ENCODE measurements at places on chromosomes 6 and 20.

DNA sequence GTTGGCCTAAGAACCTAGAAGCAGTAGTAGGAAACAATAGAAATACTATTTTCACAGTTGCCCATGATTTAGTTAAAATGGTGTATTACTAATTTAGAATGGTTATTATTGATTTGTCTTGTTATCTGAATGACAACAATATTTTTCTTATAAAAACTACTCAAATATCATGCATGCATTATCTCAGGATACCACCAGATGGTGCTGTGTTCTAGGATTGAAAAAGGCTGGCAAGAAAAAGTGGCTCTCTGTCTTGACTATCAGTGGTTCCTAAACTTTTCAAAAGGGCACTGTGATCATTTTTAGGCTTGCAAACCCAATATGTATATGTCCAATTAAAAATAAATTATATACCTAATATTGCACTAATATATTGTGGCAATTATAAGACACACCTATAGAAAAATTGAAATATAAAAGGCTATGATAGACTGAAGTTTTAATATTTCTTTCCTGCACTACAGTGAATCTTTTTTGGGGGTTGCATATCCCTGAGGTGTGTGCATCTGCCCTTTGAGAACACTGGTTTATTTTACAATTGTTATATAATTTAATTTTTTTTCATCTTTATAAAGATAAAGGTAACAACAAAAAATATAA, 131.7 kb upstream of the MLIP start:
- no peak for DNase-seq

- DNase-seq, result no peak
Measured at GRCh38 chr20:32052090-32052777, at the start of gene HCK. TSS of gene HCK (plus strand) at chr20:32052242.

DNA sequence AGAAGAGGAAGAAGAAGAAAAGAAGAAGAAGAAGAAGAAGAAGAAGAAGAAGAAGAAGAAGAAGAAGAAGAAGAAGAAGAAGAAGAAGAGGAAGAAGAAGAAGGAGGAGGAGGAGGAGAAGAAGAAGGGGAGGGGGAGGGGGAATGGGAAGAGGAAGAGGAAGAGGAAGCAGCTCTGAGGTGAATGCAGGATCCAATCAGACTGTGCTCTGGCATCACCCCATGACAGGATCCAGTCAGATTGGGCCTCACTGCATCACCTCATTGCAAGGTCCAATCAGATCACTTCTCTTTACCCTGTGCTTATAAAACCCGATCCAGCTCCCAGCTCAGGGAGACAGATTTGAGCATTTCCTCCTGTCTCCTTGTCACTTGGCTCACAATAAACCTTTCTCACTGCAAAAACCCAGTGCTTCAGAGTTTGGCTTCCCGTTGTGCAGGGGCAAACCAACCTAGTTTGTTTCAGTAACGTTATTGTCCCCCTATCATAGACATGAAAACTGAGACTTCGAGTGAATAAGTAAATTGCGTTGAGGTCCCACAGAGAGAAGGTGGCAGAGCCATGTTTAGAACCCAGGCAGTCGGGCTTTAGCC, 28.6 kb upstream of the YWHAB start:
- DNase-seq, result no peak

- DNase-seq, result no peak
Measured at GRCh38 chr6:89278956-89279355, 36.1 kb downstream of the GABRR2 start.

GRCh38 chr6:39792540-39793450, 619 bp downstream of the DAAM2 start:
- DNase-seq, result no peak

- DNase-seq, result no peak
Measured at GRCh38 chr6:11654876-11655275, 117.3 kb downstream of the TMEM170B start.

DNA sequence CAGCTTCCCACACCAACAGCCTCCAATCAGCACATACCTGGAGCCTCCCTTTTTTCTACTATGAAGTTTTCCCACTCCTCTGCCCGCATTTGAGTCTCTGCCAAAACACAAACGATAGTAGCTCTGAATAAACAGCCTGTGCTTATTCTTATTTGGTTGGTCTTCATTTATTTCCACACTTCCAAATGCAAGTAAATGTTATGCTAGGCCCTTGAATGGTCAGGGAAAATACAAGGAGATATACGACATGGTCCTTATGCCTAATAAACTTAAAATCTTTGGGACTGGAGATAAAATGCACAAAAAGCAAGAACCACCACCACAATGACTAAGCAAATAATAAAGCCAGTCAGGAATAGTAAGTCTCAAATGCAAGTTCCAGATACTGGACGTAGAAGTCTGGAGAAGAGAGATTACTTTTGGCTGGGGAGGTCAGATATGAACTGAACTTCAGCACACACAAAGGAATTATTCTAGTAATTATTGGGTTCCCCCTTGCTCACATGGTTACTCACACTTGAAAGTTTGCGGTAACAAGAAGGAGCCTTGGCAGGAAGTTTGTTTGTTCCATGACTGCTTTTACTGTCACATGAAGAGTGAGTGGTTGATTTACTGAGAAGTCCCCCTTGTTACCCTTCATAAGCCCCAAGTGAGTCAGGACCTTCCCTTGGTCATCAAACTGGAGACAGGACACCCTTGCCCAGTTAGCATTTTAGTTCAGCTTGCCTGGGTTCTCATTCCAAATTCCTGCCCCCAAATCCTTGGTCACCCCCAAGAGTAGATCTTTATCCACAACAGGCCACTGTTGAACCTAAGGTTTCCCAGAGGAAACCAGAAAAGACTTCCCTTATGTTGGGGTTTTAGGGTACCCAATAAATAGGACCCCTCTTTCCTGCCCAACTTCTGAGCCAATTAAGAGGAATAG, 511.2 kb upstream of the JARID2 start:
- no peak for DNase-seq

DNA sequence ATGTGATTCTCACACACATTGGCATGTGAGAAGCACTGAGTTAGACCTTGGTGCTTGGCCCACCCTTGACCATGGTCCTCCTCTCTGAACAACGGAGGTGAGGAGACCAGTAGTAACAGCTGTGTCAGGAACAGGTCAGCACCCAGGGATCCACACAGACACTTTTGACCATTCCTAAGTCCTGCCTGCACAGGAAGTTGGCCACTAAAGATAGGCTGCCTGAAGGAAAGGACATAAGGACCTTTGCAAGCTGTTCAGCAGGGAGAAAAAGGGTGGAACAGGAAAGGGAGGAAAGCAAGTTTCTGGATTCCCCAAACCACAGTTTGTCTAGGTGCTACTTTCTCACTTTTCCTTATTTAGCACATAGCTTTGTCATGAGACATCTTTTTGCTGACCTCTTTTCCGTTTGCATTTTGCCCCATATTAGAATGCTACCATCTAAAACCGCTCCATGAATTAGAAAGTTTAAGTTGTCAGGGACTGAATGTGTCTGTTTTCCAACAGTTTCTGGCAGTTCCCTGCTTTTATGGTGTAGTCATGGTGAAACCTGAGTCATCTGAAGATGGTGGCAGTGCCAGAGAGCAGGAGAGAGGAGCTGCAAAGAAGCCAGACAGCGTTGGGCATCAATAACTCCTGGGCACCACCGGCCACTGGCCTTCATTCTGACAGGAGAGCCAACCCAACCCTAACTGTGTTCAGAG, 1.1 kb upstream of the CD109 start:
- DNase-seq, result peak; percentile 28

DNA sequence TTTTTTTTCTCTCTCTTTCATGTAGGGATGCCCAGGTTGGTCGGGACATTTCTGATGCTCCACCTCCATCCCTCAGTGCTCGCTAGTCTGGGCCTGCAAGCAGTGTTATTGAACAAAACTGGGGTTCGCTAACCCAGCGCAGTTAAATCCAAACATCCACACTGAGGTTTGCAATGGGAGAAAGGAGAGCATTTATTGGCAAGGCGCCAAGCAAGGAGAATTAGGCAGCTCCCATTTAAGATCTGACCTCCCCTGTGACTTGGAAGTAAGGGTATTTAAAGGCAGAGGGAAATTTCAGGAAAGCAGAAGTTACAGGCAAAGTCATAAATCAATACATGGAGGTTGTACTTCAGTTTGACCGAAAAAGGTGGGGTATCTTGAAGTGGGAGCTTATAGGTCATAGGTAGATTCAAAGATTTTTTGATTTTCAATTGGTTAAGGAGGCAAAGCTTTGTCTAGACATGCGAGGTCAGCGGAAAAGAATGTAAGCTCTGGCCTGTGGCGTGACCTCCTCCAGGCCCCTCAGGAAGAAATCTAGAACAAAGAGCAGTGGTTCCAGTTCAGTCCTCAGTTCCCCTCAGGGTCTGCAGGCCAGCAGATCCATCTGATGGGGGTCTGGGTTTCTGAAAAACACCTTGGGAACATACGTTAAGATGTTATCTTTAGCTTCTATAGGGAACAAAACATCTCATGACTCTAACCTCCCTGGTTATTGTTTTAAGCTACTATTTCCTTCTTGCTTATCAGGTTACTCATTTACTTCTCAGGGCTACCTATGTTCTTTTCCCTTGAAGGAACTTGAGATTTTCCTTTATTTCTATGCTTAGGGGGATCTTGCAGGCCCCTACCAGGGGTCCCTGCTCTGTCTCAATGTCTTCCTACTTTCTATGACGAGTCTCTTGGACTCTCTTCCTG, 66.0 kb upstream of the KIF16B start:
- no peak for DNase-seq

DNA sequence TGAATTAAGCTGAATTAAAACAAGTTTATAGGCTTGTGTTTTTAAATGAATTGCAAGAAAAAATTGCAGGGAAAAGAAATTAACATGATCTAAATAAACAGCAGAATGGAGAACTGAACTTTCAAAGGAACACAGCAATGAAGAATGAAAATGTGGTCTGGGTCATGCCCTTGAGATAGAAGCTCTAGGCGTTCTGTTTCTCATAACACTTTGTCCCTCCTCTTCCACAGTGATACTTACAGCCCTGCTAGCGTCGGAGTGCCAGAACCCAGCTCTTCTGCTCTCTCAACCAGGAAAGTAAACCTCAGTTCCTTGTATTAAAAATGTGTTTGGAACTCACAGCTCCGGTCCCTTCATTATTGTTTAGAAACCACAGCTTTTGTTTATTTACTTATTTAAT, 11.4 kb downstream of the HMGCLL1 start:
- no peak for DNase-seq

DNA sequence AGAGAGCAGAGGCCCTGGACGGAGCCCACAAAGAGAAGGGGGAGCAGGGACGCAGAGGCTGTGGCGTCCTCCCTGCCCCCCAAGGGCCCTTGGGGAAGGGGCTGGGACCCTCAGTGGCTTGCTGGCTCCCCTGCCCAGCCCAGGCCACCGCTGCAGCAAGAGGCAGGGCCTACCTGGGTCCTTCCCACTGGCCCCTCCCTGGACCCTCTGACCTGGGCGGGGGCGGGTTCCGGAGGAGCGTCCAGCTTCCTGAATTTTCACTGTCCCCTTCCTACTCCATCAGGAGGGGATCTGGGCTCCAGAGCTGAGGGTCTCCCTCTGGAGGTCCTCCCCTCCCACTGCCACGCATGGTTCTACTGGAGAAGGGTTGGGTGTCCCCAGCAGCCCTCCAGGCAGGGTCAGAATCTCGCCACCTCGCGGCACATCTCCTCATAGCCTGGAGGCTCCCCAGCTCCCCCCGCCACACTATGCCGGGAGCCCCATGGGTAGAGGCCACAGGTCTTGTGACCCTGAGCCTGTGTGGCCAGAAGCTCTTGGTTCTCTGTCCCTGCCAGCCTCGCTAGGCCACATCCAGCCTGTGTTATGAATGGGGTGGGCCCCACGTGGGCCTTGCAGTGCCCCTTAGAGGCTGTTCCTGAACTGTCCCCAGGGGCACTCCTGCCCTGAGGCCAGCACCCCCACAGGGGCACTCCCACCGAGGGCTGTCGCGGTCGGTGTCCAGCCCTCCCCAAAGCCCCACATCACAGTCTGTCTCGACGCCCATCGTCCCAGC, 1.0 kb upstream of the SOX18 start:
- DNase-seq, result no peak

DNA sequence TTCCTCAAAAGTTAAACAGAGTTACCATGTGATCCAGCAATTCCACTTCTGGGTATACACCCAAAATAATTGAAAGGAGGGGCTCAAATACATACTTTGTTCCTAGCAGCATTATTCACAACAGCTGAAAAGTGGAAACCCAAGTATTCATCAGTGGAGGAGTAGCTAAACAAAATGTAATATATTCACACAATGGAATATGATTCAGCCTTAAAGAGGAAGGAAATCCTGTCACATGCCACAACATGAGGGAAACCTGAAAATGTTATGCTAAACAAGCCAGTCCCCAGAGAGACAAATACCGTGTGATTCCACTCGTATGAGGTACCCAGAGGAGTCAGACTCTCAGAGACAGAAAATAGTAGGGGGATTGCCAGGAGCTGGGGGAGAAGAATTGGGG, 44.5 kb downstream of the PXDC1 start:
- DNase-seq, result no peak

DNA sequence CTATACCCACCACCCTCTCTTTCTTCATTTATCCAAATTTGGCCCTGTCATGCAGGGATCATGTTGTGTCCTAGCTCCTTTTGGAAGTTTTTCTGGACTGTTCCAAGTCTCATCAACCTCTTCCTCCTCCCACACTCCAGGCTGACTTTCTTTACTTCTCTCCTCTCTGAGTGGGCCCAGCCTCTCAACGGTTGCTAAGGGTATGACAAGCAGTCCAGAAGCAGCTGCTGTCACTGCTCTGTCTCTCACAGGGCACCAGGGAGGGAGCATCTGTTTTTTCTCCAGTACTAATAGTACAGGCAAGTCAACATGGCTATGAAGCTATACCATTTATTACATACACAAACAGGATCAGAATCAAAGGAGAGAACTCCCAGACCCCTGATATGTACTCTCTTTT, 8.2 kb downstream of the NT5DC1 start:
- peak; percentile 59 for DNase-seq

DNA sequence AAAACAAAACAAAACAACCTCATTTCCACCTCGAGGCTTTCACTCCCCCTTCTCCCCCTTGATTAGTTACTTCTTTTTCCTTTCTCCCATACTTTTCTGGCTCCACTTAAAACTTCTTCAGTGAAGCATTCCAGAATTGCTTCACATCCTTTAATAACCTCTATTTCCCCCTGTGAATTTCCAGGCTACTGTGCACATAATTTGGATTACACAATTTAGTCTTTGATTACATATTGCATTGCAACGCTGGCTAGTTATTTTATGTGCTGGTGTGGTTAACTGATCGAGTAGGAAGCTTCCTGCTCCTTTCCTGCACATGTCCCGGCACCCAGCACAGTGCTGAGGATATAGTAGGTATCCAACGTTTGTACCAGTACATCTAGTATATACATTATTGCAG, 28.1 kb upstream of the EEF1E1 start:
- no peak for DNase-seq

- no peak for DNase-seq
Measured at GRCh38 chr6:6925391-6926164, 182.2 kb upstream of the RREB1 start.

GRCh38 chr6:80438772-80439171, 332.3 kb downstream of the BCKDHB start:
- DNase-seq, result no peak

DNA sequence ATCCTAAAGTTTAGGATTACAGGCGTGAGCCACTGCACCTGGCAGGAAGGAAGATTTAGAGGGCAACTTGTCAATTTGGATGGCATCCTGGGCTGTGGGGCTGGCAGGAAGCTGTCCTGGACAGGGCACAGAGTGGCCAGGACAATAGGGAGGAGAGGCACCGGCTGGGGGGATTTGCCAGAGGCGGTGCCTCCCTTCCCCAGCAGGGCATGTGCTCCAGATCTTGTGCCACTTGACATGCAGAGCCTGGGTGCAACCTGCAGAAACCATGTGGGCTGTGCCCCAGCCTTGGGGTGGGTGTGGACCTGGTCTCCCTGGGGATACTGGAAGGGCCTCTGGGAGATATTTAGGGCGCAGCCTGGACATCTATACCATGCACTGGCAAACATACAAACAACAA, 58.6 kb upstream of the EEF1A1 start:
- DNase-seq, result no peak

All from putamen (tissue), 1 donor.